A549 treated with ZK216348 at 1 μM for 4 hours (cell line): ENCODE measurements at places on chromosomes 4 and X. TPM values are rescaled to one million over a fixed set of nuclear protein-coding genes. Genes with fewer than 3 reads are reported as not detected.

KCNIP4 gene
- not detected in 5 replicates for total RNA-seq

CLDN34 gene
- not detected in 5 replicates for total RNA-seq

SPANXA1 gene
- total RNA-seq, result 0.23 to 0.46 TPM in 2 of 5 replicates, not detected in the others

ADH1C gene
- not detected in 5 replicates for total RNA-seq

DMD gene
- total RNA-seq, result not detected in 5 replicates

ASB9 gene
- 18.4 to 21.6 TPM (median 19.7 TPM) in 5 replicates for total RNA-seq

NLGN3 gene
- total RNA-seq, result 0.94 to 1.4 TPM (median 1.2 TPM) in 5 replicates

FRMPD4 gene
- total RNA-seq, result 0.02 to 0.11 TPM (median 0.03 TPM) in 4 of 5 replicates, not detected in the other

TMPRSS11D gene
- total RNA-seq, result not detected in 5 replicates

SPCS3 gene
- 24.8 to 43.9 TPM (median 39.5 TPM) in 5 replicates for total RNA-seq

FIP1L1 gene
- total RNA-seq, result 30.7 to 52.6 TPM (median 32.9 TPM) in 5 replicates

OTUD6A gene
- not detected in 5 replicates for total RNA-seq

SOX3 gene
- not detected in 5 replicates for total RNA-seq

GLOD5 gene
- not detected in 5 replicates for total RNA-seq

MID1 gene
- total RNA-seq, result 27.6 to 51.2 TPM (median 41.8 TPM) in 5 replicates

GAGE12E gene
- not detected in 5 replicates for total RNA-seq

MFAP3L gene
- total RNA-seq, result 3.9 to 5.7 TPM (median 4.2 TPM) in 5 replicates

CFAP47 gene
- not detected in 5 replicates for total RNA-seq

GAGE2A gene
- not detected in 5 replicates for total RNA-seq

VCX3B gene
- 0.20 TPM in 1 of 5 replicates, not detected in the others for total RNA-seq

MAGEA2B gene
- total RNA-seq, result 0.12 to 0.21 TPM in 2 of 5 replicates, not detected in the others

MAGEC2 gene
- not detected in 5 replicates for total RNA-seq

PASD1 gene
- total RNA-seq, result not detected in 5 replicates

BGN gene
- 0.12 to 0.26 TPM (median 0.18 TPM) in 4 of 5 replicates, not detected in the other for total RNA-seq

H2BW1 gene
- total RNA-seq, result not detected in 5 replicates

TRMT2B gene
- total RNA-seq, result 13.1 to 15.7 TPM (median 15.4 TPM) in 5 replicates

SLITRK4 gene
- not detected in 5 replicates for total RNA-seq

PRR27 gene
- total RNA-seq, result not detected in 5 replicates

WDR17 gene
- 1.5 to 2.6 TPM (median 1.8 TPM) in 5 replicates for total RNA-seq

SGMS2 gene
- 13.9 to 29.8 TPM (median 22.6 TPM) in 5 replicates for total RNA-seq

UXT gene
- 167 to 187 TPM (median 174 TPM) in 5 replicates for total RNA-seq

RBM46 gene
- not detected in 5 replicates for total RNA-seq

CENPVL1 gene
- total RNA-seq, result not detected in 5 replicates

PDLIM3 gene
- 0.33 to 0.34 TPM in 2 of 5 replicates, not detected in the others for total RNA-seq

GAGE12F gene
- not detected in 5 replicates for total RNA-seq

DCUN1D4 gene
- 14.3 to 26.2 TPM (median 18.9 TPM) in 5 replicates for total RNA-seq

TNIP3 gene
- 0.27 to 0.99 TPM (median 0.44 TPM) in 5 replicates for total RNA-seq

BTC gene
- 0.51 to 1.3 TPM (median 0.99 TPM) in 5 replicates for total RNA-seq

BEX2 gene
- 6.3 to 14.1 TPM (median 8.3 TPM) in 5 replicates for total RNA-seq

NXF2 gene
- total RNA-seq, result not detected in 5 replicates

CENPI gene
- total RNA-seq, result 8.2 to 14.1 TPM (median 12.5 TPM) in 5 replicates

ZCCHC13 gene
- total RNA-seq, result not detected in 5 replicates
